ENCODE measurements at places on chromosomes 5 and 9.

DNA sequence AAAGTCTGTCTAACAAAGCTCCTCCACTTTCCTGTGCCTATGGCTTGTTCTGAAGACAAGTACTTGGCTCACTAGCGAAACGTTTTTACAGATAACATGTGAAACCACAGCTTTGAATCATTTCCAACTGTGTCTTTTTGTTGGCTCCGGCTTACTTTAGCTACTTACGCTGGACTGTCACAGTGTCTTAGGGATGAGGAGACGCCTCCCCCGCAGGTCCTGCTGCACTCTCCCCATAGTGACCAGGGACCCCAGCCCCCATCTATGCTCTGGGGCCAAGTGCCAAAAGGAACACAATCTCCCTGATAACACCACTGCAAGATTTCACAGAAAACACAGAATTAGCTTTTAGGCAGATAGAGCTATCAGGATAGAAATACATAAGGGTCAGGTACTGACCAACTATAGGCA lies 219.1 kb downstream of the ADAMTS6 start:
- DNase-seq, result no peak

GRCh38 chr9:117723986-117724625 lies 19.9 kb downstream of the TLR4 start:
- no peak for DNase-seq

GRCh38 chr9:98248737-98249474 lies 6.5 kb downstream of the TBC1D2 start:
- DNase-seq, result peak; percentile 19

- no peak for DNase-seq
Observed at GRCh38 chr5:159224471-159224870, 15.1 kb upstream of the RNF145 start.

All from DMS53 (cell line).